Activated naive CD4-positive, alpha-beta T cell treated with anti-CD3 and anti-CD28 coated beads for 36 hours (primary cell): ENCODE measurements at places on chromosomes 1 and 21. TPM values are rescaled to one million over a fixed set of nuclear protein-coding genes. Genes with fewer than 3 reads are reported as not detected.

- DNase-seq, result no peak
- peaks cover 12% of the 10 kb centered on the region for H3K4me1 ChIP-seq
- peaks cover 3% of the 10 kb centered on the region for H3K36me3 ChIP-seq
- H3K4me3 ChIP-seq, result no peak overlapping the region
- no peaks in the 10 kb centered on the region for H3K27me3 ChIP-seq
These were observed 43.9 kb downstream of the GRHL3 start for GRCh38 chr1:24362982-24363614.

- no peaks in the 10 kb centered on the region for H3K36me3 ChIP-seq
- H3K27ac ChIP-seq, result no peak overlapping the region
- no peaks in the 10 kb centered on the region for H3K27me3 ChIP-seq
- no peak for DNase-seq
- H3K4me3 ChIP-seq, result no peak overlapping the region
These were observed 543.2 kb upstream of the CXADR start for GRCh38 chr21:16969636-16970035.

- H3K36me3 ChIP-seq, result no peaks in the 10 kb centered on the region
- no peak for DNase-seq
- no peak overlapping the region for H3K4me3 ChIP-seq
- H3K27me3 ChIP-seq, result peaks cover 7% of the 10 kb centered on the region
- H3K4me1 ChIP-seq, result no peaks in the 10 kb centered on the region
These were observed 1.9 kb upstream of the COL6A2 start for GRCh38 chr21:46095814-46096595.

DNA sequence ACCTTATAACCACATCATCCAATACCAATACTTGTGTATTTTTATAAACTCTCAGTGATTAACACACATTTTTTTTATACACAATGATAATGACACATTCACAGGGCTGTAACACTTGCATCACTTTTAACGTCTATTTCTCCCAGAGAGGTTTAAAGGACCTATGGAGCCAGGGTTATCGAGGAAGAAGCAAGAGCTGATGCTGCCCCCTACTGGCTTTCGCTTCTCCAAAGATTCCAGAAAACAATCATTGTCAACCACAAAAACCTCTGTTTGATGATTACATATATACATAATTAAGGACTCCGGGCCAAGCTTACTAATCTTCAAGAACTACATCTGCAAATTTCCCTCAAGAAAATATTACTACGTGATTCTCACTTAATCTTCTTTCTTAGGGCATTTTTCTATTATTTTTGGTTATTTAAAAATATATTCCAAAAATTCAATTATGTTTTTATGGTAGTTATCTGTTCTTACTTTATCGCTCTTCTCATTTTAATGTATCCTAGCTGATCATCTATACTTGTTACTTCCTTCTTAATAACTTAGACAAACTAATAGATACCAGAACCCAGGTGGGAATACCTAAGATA lies 214.5 kb downstream of the VAV3 start:
- no peak overlapping the region for H3K4me3 ChIP-seq
- no peaks in the 10 kb centered on the region for H3K27me3 ChIP-seq
- peak; percentile 73 for DNase-seq
- peaks cover 2% of the 10 kb centered on the region for H3K36me3 ChIP-seq
- H3K27ac ChIP-seq, result no peak overlapping the region

- H3K36me3 ChIP-seq, result no peaks in the 10 kb centered on the region
- H3K4me3 ChIP-seq, result no peak overlapping the region
- H3K4me1 ChIP-seq, result no peaks in the 10 kb centered on the region
- DNase-seq, result no peak
- H3K27me3 ChIP-seq, result no peaks in the 10 kb centered on the region
- no peak overlapping the region for H3K27ac ChIP-seq
These were observed 18.2 kb upstream of the GJA9 start for GRCh38 chr1:38899560-38899959.

DNA sequence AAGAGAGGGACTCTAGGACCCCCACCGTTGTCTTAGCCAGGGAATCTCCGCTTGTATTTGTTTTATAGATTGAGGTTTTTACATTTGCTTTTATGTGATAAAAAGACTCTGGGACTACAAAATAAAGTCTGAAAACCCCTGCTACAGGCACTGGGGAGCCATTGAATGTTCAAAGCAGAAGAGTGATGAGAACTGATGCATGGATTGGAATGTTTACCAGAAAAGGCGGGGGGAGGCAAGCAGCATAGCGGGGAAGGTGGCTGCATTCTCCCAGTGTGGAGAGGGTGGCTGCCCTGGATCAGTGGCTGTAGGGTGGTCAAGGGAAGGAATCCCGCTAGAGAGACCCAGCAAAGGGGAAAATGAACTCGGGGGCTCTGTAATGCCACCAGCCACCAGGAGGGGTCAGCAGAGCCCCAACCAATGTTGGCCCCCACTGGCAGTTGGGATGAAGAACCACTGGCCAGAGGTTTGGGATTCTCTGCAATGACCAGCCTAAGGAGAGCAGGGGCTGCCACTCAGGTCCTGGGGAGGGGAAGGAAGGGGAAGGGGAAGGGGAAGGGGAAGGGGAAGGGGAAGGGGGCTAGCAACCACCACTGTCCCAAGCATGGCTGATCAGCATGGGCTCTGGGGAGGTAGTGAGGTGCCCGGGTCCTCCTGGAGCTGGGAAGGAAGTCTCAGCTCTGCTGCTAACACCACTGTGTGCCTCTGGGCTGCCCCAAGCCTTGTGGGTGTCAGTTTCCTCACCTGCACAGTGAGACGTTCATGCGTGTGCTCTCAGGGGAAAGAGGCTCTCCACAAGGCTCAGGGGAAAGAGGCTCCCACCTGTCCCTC lies 19.2 kb upstream of the PEF1 start:
- no peak overlapping the region for H3K4me3 ChIP-seq
- H3K27me3 ChIP-seq, result no peaks in the 10 kb centered on the region
- H3K27ac ChIP-seq, result no peak overlapping the region
- no peaks in the 10 kb centered on the region for H3K4me1 ChIP-seq

DNA sequence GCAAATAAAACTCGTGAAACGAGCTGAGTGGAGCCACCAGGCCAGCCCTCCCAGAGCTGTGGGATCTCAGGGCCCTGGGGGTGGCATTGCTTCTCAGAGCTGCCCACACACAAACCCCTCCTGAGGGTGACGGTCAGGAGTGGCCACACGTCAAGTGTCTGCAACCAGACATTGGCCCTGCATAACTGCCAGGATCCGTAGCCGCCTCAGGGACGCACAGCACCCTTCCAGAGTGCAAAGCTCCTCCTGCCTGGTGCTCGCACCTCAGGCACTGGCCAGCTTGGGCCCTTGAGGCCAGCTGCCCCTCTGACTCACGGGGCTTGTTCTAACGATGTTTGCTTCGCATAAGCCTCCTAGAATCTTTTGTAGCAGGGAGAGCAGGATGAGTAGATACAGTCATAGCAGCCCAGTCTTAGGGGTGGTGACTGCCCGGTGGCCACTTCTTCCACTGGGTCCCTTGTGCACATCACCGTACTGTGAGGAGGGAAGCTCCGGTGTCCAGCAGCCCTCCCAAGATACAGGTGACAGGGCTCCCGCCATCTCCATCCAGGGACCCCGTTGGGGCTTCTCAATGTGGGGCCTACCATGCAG lies 5.0 kb downstream of the WNT3A start:
- no peak overlapping the region for H3K27ac ChIP-seq
- H3K4me3 ChIP-seq, result no peak overlapping the region
- H3K27me3 ChIP-seq, result peaks cover 19% of the 10 kb centered on the region
- DNase-seq, result no peak
- peaks cover 15% of the 10 kb centered on the region for H3K4me1 ChIP-seq
- H3K36me3 ChIP-seq, result no peaks in the 10 kb centered on the region

DNA sequence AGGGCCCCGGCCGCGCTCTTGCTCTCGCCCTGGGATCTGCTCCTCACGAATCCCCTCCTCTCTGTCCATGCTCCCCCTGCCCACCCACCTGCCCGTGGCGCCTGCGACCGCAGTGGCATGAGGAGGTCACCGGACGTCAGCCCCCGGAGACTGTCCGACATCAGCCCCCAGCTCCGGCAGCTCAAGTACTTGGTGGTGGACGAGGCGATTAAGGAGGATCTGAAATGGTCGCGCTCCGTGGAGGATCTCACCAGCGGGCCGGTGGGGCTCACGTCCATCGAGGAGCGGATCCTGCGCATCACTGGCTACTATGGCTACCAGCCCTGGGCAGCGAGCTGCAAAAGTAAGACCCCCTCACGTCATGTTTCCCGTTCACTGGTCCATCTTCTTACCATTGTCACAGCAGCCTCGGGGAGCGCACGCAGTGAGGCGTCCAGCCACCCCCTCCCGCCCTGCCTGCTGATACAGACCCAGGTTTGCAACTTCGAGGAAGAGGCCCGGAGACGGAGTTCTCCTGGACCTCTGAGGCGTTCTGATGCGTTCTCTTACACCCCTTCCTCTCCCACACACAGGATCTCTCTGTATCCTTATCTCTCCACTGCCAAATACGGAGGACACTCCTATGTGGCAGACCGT lies 1.1 kb downstream of the SLC35F3 start:
- H3K4me1 ChIP-seq, result peaks cover 8% of the 10 kb centered on the region
- no peak overlapping the region for H3K27ac ChIP-seq
- DNase-seq, result no peak
- peaks cover 58% of the 10 kb centered on the region for H3K27me3 ChIP-seq

DNA sequence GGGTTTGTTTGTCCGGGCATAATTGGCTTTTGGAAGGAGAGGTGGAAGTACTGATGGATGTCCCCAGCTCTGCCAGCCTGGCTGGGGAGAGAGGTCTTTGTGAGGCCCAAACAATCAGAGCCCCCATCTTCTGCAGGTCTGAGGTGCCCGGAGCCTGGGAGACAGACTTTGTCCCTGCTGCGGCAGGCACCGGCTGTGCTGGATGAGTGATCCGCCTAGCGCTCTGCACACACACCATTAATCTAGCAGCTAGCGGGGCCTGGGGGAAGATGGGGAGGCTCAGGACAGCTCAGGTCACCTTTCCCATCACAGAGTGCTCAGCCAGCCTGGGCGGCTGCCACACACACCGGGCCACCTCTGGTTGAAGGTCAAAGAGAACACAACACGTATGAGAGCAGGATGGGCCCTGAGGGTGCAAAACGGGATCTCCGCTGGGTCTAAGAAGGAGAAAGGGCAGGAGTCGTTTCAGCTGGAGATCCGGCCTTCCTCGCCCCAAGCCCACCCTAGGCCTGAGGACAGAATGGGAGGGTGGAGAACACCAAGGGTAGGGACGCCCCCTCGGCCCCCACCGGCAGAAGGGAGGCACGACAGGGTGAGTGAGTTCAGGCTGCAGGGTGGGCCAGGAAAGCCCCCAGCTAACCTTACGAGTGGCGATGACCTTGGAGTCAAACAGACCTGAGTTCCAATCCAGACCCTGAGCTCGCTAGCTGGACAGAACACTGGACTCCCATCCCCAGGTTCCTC lies 341.8 kb downstream of the NPHP4 start:
- DNase-seq, result no peak
- H3K27ac ChIP-seq, result no peak overlapping the region
- H3K4me1 ChIP-seq, result no peaks in the 10 kb centered on the region
- H3K27me3 ChIP-seq, result peaks cover 14% of the 10 kb centered on the region
- no peaks in the 10 kb centered on the region for H3K36me3 ChIP-seq

DNA sequence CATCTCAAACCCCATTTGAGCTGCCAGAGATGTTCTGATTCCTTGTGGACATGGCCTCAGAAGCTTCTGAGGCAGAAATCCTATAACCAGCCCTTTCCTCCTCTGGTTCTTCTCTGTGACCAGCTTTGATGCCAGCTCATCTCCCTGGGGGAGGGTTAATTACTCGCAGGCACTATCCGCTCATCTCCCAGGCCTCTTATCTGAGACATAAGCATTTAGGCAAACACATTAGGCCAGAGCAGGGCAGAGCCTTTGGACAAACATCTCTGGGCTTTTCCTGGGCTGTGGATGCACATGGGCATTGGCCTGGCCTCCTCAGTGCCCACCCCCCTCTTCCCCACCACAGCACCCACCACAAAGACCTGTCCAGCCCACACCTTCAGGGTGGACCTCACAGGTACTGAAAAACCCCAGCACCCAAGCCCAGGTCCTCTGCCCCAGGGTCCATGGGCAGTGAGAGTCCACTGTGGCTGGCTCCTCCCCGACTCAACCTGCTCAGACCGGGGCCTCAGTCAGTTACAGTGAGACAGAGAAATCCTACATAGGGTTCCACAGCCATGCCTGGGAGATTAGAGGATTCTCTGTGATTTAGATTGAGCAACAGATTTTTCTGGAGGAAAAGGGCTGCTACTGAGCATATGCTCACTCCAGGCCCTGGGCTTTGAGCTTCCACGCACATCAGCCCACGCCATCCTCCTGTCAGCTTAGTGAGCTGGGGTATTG lies 26.9 kb downstream of the IGSF21 start:
- H3K4me3 ChIP-seq, result no peak overlapping the region
- H3K27ac ChIP-seq, result no peak overlapping the region
- H3K36me3 ChIP-seq, result no peaks in the 10 kb centered on the region

The UBE2U gene
- not detected for total RNA-seq

The GPR89A gene
- 18.0 TPM for total RNA-seq

The SLC2A5 gene
- total RNA-seq, result not detected

The CASQ2 gene
- total RNA-seq, result not detected

The PM20D1 gene
- total RNA-seq, result 0.62 TPM
